Foreskin fibroblast (primary cell): ENCODE measurements at places on chromosomes 5 and 9.

DNA sequence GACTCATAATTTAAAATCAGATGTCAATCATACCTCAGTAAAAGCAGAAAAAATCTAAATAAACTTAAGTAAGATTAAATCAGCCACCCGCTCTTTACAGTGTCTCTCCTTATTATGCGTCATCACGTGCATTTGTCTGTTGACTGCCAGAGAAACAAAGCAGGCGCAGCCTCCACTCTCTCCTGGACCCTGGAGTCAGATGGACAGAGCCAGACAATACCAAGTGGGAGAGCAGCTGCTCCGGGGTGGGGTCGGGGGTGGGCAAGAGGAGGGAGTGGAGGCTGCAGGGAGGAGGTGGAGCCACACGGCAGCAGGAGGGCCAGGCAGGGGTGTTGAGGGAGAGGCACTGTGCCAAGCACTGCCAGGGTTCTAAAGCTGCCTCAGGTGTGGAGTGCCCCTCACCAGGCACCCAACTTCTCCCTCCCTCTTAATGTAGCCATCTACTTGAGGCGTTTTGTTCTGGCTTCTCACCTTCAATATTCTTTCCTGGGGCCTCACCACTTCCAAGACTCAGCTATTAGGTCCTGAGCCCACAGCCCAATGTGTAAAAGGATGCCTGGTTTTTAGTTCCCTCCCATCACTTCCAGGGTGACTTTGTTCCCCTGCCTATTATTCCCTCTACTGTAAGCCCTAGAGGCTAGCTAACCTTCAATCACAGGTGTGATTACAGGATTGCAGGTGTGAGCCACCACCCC is 96.3 kb downstream of the GLDC start:
- DNase-seq: no peak

- no peak for DNase-seq
Observed at GRCh38 chr5:51997949-51998348, 614.7 kb downstream of the ISL1 start.

GRCh38 chr5:120361941-120362340 is 102.2 kb upstream of the PRR16 start:
- DNase-seq: peak; percentile 53

- no peak for DNase-seq
Observed at GRCh38 chr5:127649018-127649439, at the start of gene CTXN3. TSS of gene CTXN3 (plus strand) at chr5:127649082. CDS start at chr5:127657522, 8,440 bp downstream.

DNA sequence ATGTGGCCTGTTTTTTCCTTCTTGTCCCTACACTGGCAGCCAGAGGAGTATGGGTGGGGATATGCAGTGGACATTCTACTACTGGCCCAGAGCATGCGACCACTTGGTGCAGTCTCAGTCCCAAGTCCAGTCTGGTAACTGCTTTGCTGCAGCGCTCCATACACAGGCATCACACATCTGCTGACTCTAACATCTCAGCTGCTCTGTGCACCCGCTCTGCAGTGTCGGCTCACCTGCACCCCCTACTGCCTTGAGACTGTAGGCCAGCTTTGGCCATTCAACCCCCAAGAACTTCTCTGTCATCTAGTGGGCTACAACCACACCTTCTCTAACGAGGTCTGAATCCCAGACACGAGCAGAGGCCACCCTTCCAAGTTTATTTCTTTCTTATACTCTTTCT is 46.4 kb upstream of the SLCO6A1 start:
- DNase-seq: peak; percentile 5

DNA sequence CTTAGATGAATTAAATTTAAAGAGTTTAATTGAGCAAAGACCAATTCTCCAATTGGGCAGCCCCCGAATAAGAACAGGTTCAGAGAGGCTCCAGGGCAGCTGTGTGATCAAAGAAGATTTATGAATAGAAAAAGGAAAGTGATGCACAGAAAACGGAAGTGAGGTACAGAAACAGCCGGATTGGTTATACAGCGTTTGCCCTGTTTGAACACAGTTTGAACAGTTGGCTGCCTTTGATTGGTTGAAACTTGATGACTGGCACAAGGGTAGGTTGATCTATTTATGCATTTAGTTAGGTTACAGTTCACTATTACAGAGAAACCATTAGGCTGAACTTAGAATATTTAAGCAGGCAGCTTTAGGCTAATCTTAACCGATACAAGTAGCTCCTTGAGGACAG is 29.5 kb downstream of the NIM1K start:
- DNase-seq: no peak

DNA sequence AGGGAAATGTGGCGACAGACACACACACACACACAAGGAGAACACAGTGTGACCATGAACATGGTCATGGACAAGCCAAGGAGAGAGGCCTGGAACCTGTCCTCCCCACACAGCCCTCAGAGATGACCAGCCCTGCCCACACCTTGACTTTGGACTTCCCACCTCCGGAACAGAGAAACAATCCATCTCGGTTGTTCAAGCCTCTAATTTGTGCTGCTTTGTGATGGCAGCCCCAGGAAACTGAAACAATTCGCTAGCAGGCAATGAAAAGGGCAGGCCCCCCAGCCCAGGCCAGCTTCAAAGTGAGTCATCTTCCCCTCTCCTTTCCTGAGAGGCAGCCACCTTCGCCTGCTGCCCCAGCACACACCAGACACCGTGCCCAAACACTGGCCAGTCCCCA is 47.7 kb downstream of the NSUN2 start:
- DNase-seq: no peak

DNA sequence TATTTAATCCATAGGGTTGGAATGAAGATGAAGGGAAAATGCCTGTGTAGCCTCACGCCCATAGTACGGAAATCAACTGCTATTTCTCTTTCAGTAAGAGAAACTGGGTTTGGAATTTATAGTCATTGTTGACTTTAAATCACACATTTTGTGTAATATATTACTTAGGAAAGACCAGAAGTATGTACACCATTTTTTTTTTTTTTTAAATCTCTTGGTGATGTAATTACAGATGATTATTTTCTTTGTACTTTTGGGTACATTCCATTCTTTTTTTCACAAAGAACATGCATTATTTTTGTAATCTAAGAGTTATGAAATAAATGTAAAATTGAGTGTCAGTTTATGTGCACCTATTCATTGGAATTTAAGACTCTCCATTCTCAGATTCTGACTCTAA is 45.7 kb downstream of the POC5 start:
- no peak for DNase-seq

GRCh38 chr9:124475868-124476690 is 25.8 kb downstream of the ADGRD2 start:
- no peak for DNase-seq

DNA sequence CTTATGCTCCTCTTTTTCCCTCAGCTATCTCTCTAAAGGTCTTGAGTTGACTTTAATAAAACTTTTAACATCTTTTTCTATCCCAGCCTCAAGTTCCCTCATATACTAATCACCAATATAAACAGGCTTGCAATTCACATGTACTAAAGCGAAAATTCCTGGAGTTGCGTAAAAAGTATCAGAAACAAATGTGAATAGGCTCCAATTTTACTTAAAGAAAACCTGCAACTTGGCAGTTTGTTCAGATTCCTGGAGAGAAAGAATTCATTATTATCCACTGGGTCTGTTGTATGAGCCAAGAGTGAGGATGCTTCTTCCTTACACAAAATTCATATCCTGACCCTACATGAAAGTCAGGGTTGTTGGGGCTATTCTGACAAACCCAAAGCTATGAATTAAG is 384.2 kb downstream of the DTWD2 start:
- no peak for DNase-seq

- no peak for DNase-seq
Observed at GRCh38 chr9:97363661-97364299, 48.1 kb upstream of the TDRD7 start.

- no peak for DNase-seq
Observed at GRCh38 chr5:37835380-37835973, 4.4 kb downstream of the GDNF start.

GRCh38 chr5:58294598-58295305 is 165.1 kb downstream of the PLK2 start:
- peak; percentile 67 for DNase-seq

- peak; percentile 77 for DNase-seq
Observed at GRCh38 chr5:56323505-56323904, 90.4 kb upstream of the ANKRD55 start.

DNA sequence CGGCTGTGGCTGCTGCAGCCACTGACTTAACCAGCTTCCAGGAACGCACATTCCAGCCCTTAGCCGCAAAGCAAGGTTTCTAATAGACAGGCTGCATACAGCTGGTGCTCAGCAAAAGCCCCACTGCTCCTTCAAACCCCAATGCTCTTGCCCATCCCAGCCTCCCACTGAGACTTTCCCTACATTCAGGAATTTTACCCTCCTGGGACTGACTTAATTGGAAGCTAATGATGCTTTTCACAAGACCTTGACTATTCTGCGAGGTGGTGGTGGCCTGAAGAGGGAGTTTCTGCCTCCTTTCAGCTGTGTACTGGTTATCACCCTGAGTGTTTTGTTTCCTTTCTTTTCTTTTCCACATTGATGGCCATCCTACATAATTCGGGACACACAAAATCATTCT is 164.9 kb upstream of the IRX1 start:
- no peak for DNase-seq

DNA sequence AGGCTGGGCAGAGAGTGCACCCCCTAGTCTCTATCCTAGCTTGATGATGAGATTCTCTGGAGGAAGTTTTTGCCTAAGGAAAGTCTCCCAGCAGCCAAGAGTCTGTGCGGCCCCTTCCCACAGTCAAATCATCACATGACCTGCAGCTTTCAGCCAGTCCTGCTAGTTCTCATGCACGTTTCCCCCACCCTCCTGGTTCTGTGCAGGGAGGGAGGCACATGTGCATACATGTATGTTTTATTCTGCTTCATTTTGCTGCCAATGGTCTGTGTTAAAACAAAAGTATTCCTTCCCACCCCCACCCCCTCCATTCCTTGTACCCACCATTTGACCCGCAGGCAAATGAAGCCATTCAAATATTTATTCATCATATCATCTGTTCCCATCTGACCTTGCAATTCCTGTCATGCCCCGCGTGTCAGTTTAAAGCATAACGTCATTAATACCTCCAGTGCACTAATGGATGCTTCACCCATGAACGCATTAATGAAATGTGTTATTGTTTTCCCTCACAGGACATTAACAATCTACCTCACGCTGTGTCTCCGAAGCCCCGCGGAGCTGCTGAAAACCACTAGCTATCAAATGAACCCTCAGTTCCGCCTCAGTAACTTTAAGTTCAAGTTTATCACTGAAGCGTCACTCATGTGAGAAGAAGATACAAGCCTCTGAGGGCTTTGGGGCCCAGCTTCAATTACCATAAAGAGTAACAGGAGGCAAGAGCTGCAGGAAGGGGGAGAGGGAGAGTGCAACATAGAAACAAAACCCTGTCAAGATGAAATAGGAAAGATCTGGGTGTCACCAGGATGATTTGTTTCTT is 139.6 kb downstream of the RASEF start:
- DNase-seq: no peak

DNA sequence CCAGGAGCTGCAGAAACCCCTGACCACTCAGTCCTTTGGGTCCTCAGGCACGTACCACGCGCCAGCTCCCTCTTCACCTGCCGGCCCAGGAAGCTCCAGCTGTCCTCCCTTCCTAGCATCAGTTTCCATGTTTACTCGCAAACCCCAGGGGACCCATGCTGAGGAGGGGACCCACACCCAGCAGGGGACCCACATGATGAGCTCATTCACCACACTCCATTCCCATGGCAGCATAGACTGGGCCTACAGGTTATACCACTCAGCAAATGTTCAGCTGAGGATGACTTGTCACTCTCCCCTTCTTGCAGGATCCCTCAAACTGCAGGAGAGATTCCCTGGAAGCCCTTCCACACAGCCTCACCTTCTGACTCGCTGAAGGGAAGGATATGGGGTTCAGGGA is 73.5 kb upstream of the GALNT10 start:
- DNase-seq: no peak

DNA sequence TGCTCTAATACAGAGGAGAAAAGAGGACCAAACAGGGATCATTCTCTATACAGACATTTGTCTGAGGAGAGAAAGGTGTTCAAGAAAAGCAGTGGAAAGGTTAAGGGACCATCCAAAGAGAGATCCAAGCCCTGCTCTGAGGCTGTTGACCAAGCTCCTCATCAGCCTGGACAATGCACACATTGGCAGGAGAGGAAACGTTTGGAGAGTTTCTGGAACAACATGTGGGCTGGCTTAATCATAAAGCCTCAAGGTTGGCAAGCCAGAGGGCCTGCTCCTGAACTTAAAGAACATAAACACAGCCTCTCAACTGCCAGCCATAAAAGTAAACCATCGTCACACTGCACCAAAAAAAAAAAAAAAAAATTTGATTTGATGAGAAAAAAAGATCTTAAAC is 184.4 kb upstream of the SLC12A2 start:
- peak; percentile 30 for DNase-seq

DNA sequence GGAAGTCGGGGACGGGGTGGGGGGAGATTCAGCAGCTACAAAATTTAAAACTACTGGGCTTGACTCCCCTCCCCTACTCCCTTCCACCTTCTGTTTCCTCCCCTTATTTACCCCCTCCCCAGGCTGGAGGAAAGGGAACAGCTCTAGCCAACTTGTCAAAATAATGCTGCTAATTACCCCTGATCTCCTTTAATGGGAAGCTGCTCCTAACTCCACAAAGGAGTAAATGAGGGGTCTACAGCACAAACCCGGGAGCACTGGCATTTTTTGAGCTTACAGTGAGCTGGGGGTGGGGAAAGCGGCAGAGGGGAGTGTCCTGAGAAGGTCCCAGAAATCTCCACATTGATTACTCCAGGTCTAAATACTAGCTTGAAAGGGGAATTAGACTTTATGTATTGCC is 3.1 kb downstream of the PTCH1 start:
- DNase-seq: no peak

GRCh38 chr9:83235526-83235925 is 172.6 kb upstream of the RASEF start:
- no peak for DNase-seq

GRCh38 chr5:142290577-142291299 is 34.1 kb downstream of the SPRY4 start:
- DNase-seq: peak; percentile 62

- no peak for DNase-seq
Observed at GRCh38 chr5:178667101-178667500, 40.3 kb upstream of the CLK4 start.

- DNase-seq: peak; percentile 75
Observed at GRCh38 chr9:124180557-124180956, 77.2 kb upstream of the NEK6 start.

GRCh38 chr5:91277840-91278239 is 105.3 kb downstream of the ARRDC3 start:
- no peak for DNase-seq

GRCh38 chr9:79357194-79357593 is 214.6 kb upstream of the TLE4 start:
- DNase-seq: no peak

- no peak for DNase-seq
Observed at GRCh38 chr5:109246395-109246794, 163.4 kb downstream of the PJA2 start.

GRCh38 chr5:158264264-158264663 is 405.3 kb upstream of the CLINT1 start:
- DNase-seq: no peak

GRCh38 chr9:122192914-122193525 is 33.3 kb downstream of the MORN5 start:
- DNase-seq: no peak

GRCh38 chr5:33563983-33564908 is 123.5 kb downstream of the TARS1 start:
- no peak for DNase-seq
